Stimulated activated CD4-positive, alpha-beta T cell treated with anti-CD3 and anti-CD28 coated beads, Interleukin-1b, Interleukin-23, amount 100 ng/mL, for 1 hour (primary cell): ENCODE measurements at places on chromosomes 1 and 21.

DNA sequence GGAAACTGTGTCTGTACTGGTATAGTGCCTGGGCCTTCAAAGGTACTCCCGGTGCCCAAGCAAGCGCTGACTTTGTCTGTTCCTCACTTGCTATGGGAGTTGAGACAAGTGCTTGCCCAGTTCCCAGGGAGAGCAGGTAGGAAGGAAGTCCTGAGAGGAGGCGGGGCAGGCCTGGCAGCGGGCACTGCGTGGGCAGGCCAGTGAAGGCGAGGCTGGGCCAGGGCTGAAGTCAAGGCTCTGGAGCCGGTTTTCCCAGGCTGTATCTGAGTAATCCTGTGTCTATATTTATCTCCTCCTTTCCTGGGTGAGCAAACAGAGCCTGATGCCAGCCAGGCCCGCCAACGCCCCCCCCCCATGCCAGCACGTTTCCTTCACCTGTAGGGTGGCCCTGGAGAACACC lies 15.9 kb upstream of the EDN2 start:
- no peak for DNase-seq

DNA sequence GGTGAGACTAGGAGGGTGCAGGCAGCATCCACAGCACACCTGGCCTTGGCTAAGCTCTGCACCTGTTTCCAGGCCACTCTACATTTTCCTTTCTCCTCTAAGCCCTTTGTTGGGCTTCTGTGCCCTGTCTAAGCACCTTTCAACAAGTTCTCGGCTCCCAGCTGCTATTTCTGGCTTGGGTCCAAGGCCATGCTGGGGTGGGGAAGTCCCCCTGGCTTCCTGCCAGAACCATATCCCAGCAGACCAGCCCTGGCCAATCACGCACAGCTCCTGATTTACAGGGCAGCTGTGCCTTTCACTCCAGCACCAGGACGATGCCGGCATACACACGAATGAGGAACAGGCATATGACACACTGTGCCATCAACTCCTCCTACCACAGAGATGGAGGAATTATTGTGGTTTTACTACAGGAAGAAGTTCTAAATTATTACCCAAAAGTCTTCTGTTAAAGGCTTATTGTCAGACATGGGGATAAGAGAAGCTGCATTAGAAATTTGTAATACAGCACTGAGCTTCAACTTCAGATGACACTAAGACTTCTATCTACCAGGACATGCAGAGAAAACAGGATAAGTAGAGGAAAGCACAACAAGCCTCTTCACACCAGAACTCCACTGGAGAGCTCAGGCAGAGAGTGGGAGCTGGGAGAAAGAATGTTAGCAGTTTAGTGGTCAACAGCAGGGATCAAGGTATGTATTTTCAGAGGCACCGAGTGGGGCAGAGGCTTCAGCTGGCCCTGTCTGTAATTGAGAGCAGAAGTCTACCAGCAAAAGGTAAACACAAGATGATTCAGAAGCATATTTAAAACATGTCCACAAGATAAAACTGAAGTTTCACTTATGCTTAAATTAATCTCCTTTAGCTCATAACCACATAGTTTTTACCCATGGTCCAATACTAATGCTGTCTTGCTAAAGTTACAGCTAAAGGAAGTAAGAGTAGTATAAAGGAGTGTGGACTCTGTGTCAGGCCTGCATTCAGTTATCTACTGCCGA lies 37.4 kb downstream of the TRIT1 start:
- peak; percentile 54 for DNase-seq

DNA sequence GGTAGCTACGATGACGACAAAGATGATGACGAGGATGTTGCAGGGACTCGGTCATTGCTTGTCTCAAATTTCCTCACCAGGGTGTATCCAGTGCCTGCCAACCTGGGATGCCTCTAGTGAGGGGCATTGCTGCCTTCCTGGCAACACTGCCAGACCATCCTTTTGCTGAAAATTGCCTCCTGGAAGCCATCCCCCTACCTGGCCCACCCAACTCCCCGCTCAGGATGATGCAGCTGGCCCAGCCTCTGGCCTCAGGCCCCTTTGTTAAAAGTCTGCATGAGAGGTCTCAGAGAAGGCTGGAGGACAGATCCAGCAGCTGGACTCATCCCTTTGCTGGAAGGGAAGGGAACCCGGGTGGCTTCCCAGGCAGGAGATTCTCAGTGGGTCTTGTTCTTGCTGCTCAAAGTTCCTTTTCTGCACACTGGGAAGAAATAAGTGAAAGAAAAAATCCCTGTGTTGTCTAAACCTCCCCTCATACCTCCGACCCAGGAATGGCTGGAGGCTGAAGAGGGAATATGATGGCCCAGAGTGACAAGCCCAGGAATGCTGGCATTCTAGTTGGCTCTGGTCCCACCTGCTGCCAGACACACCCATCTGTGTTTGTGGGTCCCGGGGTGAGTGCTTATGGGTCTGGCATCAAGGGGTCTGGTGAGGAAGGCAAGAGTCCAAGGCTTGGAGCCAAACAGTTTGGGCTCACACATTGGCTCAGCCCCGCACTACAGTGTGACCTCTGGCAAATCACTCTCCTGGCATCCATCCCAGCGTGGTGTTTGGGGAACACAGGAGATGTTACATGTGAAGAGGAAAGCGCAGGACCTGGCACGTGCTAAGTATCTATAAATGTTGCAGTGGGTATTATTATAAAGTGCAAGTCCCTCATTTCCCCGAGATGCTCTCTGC lies 6.7 kb upstream of the FNDC5 start:
- no peak for DNase-seq

DNA sequence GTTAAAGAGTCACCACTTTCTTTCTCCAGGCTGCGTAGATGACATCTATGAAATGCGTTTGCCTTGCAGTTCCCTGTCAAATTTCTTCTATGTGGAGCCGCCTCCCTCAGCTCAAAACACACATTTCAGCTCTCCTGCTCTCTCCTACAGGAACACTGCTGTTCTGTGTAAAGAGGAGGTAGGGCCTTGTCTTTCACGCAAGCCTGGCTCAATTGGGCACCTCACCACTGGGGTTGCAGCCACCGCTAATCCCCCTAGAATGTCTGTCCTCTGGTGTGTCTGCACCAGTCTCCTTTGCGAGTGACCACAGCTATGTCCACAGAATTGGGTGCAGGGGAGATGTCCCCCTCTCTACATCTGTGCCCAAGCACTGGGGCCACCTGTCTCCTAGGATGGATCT lies 31.8 kb upstream of the CFHR4 start:
- no peak for DNase-seq

DNA sequence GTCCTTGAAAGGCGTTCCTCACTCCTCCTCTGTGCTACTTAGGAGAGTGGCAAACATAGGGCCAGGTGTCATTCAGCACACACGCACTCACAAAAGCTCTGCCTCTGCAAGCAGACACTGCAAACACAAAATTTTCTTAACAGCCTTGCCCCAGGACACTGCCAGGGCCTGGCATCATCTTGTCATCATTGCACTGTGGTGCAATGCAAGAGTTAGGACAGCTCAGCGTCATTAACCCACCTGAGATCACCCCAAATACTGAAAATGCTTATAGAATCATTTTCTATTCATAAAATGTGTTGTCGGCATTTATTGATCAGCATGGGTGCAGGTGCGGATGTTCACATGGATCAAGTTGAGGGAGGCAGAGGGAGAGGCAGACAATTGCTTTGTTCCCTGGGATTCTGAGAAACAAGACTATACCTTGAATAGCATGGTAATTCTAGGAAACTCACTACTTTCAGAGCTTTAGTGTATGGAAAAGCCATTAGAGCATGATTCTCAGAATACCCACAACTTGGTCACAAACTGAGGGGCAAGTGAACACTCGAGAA lies 3.0 kb downstream of the ADAM30 start:
- DNase-seq = no peak

DNA sequence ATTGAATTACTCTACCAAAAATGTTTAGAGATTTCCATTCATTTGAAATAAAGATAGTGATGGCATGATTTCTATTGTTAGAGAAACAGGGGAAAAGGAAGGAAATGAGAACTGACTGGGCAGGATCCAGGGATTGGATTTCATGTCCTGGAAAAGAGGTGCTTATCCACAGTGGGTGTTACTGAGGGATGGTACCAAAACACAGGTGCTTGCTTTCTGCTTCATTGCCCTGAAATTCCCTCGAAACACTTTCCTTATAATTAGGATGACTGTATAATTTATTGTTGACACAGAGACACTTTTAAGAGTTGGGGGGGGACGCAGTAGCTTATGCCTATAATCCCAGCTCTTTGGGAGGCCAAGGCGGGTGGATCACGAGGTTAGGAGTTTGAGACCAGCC lies 185.0 kb upstream of the KCNK2 start:
- DNase-seq = no peak

DNA sequence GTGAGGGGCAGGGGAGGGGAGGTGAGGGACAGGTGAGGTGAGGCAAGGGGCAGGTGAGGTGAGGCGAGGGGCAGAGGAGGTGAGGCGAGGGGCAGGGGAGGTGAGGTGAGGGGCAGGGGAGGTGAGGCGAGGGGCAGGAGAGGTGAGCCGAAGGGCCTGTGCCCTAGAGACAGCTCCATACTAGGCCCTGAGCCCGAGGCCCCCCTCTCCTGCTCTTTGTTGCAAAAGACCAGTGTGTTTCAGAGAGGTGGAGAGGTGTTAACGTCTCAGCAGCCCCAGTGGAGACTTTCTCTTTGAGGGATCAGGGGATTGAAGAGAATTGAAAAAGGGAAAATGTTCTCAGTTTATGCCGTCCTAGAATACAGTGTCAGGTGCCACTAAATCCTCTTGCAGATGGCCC lies 44.2 kb downstream of the EPHB2 start:
- no peak for DNase-seq

GRCh38 chr1:81183051-81183450 lies 617.7 kb upstream of the ADGRL2 start:
- DNase-seq = no peak

- DNase-seq = no peak
Observed at GRCh38 chr21:38777015-38777414, 28.7 kb upstream of the ETS2 start.

GRCh38 chr1:26597629-26598039 lies 68.1 kb downstream of the RPS6KA1 start:
- DNase-seq = no peak

GRCh38 chr1:230429067-230429735 lies 3.1 kb upstream of the PGBD5 start:
- no peak for DNase-seq

GRCh38 chr1:162169031-162169790 lies 99.7 kb downstream of the NOS1AP start:
- DNase-seq = no peak

DNA sequence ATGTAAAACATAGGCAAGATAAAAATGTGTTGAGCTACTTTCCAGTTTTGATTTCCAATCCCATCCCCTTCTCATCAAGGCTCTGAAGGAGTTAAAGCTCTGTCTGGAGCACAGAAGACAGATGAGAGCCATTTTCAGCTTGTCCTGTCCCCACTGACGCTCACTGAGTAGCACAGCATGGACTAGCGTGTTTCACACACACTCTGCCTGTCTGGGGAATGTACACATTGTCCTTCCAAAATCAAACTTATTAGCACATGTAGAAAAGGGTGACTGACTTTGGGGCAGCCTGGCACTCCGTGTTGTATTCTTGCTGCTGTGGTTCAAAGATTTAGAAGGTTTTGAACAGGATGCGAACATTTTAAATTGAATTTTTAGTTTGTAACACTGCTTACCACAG lies 139.2 kb downstream of the NEK7 start:
- DNase-seq = no peak

- DNase-seq = no peak
Observed at GRCh38 chr1:195394567-195394966, 1213.7 kb downstream of the KCNT2 start.

GRCh38 chr1:106613861-106614260 lies 442.6 kb upstream of the PRMT6 start:
- DNase-seq = no peak

DNA sequence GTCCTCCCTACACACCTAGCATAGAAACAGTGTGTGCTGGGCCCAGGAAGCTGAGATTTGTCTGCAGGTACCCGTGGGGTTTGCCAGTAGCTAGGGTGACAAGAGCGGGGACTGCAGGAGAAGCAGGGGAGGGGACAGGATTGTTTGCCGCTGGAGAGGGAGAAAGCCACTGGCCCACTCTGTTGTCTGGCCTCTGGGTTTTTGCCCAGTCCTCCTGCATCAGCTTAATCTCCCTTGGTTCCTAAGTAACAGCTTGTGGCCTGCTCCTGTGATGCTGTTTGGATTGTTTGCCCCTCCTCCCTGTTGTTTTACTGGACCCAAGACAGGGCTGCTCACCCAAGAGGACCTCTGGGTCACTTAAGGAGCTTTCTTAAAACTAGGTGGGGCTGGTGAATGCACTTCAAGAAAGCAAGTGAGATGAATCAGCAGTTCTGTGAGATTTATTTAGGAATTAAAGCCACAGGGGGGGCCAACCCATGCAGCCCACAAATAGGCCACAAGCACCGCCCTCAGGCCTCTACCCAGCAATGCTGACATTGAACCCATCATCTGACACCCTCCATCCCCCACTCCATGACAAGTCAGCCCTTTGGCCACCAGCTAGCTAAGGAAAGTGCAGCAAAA lies 142.8 kb downstream of the ZZZ3 start:
- no peak for DNase-seq

- no peak for DNase-seq
Observed at GRCh38 chr1:59691261-59691660, 123.5 kb upstream of the HOOK1 start.

DNA sequence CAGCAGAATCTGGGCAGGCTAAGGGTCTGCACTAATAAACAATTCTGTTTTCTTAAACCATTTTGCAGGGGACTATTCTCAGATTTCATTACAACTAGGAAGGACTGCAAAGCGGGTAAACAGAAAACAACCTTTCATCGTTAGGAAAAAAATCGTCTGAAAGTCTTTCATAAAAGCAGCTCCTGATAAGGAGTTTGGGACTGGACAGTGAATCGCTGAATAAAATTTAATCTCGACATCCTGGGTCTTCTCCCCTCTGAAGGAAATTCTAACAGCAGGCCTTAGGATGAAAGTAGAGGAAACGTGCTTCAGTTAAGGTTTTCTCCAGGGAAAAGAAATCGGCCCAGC lies 471 bp upstream of the MTF2 start:
- no peak for DNase-seq

- no peak for DNase-seq
Observed at GRCh38 chr1:208709981-208710380, 465.8 kb upstream of the PLXNA2 start.

- DNase-seq = no peak
Observed at GRCh38 chr1:21232044-21232443, 55.3 kb upstream of the EIF4G3 start.

GRCh38 chr1:36708587-36708986 lies 225.9 kb upstream of the CSF3R start:
- no peak for DNase-seq

GRCh38 chr1:55544826-55545225 lies 329.7 kb upstream of the USP24 start:
- no peak for DNase-seq

DNA sequence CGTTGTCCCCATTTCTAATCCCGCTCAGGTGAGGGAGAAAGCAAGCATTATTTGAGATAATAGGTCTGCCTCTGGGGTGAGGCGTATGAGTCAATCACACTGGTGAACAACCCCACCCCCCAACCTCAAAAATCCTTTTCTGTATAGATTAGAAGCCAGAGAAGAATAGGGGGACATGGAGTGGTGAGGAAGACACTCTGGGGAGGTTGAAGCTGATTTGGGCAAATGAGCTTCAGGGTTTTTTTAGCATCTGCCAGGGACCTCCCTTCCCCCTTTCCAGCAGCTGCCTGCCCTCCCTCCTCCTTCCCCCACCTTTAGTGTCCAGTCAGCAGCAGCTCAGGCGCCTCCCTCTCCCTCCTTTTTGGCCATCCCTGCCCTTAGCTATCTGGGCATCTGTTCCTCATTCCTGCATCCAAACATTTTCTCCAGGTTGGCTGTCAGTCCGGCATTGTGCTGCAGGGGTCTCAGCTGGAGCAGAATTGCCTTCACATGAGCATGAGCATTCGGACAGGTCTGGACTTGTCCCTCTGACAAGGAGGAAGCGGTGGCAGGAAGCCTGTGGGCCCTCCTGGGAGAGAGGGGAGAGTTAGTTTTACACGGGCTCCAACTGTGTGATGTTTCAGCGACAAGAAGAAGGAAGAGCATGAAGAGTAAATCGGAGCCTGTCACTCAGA lies 30.8 kb upstream of the PTGFRN start:
- no peak for DNase-seq
